ENCODE measurements at places on chromosomes 7 and 10.

- peak; percentile 16 for DNase-seq
Measured at GRCh38 chr7:70506434-70506833, 625.5 kb upstream of the GALNT17 start.

GRCh38 chr10:80275135-80275498 is 14.3 kb downstream of the MAT1A start:
- DNase-seq = no peak

DNA sequence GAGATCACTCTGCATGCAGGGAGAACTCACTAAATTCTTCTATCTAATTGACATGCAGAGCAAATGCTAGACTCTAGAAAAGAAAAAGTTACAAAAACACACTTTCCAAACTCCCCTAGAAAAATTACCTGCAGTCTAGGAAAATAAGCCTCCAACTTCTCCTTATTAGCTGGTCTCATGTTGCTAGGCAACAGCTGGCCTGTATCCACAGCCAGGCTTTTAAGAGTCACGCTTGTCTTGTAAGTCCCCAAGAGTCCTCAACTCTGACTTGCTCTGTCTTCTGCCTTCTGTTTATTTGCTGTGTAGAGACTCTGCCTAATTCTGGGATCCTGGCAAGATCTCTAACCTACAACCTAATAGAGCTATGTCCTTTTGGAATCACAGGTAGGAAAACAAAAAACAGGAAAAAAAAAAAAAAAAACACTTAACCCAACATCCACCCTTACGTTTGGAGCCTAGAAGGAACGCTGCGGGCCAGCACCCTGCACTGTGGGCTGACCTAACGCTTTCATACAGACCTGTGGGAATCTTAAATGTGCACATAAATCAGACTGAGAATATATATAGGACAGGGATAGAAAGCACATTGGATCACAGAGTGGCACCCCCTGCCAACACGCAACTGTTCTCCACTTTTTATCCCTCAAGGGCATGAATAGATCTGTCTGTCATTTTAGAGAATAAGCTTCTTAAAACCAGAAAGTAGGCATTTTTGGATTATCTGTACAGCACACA is 117.0 kb upstream of the PTPRZ1 start:
- DNase-seq = peak; percentile 27

DNA sequence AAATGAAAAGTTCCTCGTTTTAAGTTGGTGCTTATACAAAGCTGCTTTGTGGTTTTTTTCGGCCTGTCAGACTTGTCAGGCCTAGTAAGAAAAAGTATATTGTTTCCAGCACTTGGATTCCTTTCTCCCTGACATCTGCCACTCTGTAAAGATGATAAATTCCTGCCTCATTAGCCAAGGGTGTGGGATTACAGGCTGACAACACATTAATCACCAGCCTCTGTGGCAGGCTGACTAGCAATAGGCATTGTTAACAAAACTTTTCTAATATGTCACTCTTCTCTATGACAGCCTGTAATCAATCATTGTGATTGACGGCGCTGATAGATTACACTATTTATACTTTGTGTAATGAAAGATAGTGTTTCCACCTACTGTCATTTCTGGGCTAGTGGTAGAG is 682.5 kb downstream of the LRMDA start:
- no peak for DNase-seq

- no peak for DNase-seq
Measured at GRCh38 chr10:89921403-89921802, 220.0 kb downstream of the KIF20B start.

- no peak for DNase-seq
Measured at GRCh38 chr10:60293581-60294175, 96.0 kb downstream of the ANK3 start.

DNA sequence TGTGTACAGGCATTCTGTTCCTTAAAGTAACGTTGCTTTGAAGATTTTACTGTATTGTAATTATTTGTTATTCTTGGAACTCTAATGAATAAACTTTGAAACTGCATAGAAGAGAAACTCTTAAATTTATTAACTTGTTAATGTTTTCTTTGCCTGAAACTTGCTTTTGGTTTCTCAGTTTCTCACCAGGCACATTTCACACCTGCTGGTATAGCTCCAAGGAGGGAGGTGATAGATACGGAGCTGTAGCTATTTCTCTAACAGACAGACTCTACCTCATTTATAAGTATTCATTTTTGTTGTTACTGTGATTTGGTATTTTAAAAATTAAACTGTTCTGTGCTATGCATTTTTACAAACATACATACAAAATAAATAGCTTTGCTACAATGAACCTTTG is 32.7 kb downstream of the R3HCC1L start:
- DNase-seq = no peak

- no peak for DNase-seq
Measured at GRCh38 chr10:17100586-17100985, 29.0 kb downstream of the CUBN start.

DNA sequence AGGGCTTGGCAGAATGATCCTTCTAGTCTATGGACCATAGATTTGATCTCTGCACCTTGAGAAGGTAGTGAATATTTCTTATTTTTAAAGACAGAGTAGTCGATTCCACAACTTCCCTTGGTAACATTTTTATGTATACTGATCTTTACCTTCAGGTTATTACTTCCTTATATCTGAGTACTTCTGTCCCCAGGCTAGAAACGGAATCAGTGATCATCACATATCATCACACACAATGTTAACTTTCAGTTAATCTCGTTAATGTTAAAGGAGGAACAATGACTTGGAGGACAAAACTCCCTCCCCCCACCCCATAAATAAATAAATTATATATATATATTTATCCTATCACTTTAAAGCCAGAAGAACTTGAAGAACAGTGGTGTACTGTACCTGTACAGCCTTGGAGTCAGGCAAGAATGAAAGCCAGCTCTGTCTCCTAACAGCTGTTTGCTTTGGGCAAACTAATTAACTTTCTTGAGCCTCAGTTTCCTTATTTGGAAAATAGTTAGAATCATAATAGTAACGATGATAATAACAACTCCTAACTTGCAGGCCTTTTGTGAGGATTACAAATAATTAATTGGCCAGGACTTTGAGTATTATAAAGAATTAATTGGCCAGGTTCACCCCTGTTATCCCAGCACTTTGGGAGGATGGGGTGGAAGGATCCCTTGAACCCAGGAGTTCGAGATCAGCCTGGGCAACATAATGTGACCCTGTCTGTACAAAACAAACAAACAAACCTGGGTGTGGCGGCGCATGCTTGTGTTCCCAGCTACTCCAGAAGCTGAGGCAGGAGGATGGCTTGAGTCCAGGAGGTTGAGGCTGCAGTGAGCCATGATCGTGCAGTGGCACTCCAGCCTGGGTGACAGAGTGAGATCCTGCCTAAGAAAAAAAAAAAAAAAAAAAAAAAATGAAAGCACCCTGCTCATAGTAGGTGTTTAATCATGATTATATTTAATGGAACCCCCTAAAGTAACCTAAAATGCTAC is 63.5 kb downstream of the SAMD9 start:
- DNase-seq = no peak

- no peak for DNase-seq
Measured at GRCh38 chr10:116203661-116204060, 69.3 kb downstream of the GFRA1 start.

DNA sequence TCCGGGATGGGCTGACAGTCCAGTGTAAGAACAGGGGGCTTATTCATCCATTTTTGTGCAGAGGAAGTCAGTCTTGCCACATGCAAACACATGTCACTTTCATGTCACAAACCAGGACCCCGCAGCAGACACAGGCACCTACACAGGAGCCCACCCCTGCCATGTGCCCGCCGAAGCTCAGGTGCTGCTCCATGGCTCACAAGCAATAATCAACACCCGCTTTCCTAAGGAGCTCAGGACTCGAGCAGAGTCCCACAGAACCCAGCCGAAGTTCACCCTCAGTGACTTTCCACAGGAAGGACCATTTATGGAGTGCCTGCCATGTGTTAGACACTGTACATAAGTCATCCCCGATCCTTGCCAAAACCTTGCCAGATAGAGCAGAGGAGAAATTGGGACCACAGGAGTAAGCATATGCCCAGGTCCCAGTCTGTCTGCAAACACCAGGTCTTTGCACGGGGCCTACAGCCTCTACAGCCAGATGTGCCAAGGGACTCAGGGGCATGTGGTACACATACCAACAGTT is 99.4 kb downstream of the EBF3 start:
- DNase-seq = no peak

GRCh38 chr10:32347363-32348022 is 535 bp upstream of the EPC1 start:
- DNase-seq = peak; percentile 20

- DNase-seq = no peak
Measured at GRCh38 chr10:33510206-33510605, 175.7 kb upstream of the NRP1 start.

- DNase-seq = no peak
Measured at GRCh38 chr10:61905837-61906561, 4.5 kb downstream of the ARID5B start.

DNA sequence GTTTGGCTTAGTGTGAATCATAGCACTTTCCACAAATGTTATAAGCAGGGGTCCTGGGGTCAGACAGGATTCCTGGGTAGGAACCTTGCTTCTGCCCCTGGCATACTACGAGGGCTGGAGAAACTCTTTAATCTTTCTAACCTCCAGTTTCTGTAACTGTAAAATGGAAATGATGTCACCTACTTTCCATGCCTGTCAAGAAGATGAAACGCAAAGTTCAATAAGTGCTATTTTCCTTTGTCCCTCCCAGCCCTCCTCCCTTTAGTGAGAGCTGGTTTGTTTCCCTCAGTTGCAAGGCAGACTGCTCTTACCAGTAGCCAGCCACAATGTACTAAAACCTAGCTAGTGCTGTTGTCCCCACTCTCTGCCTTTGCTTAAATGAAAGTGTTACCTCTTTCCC is 117.1 kb upstream of the HPS1 start:
- DNase-seq = no peak

- no peak for DNase-seq
Measured at GRCh38 chr10:29692121-29692539, 57.4 kb upstream of the SVIL start.

DNA sequence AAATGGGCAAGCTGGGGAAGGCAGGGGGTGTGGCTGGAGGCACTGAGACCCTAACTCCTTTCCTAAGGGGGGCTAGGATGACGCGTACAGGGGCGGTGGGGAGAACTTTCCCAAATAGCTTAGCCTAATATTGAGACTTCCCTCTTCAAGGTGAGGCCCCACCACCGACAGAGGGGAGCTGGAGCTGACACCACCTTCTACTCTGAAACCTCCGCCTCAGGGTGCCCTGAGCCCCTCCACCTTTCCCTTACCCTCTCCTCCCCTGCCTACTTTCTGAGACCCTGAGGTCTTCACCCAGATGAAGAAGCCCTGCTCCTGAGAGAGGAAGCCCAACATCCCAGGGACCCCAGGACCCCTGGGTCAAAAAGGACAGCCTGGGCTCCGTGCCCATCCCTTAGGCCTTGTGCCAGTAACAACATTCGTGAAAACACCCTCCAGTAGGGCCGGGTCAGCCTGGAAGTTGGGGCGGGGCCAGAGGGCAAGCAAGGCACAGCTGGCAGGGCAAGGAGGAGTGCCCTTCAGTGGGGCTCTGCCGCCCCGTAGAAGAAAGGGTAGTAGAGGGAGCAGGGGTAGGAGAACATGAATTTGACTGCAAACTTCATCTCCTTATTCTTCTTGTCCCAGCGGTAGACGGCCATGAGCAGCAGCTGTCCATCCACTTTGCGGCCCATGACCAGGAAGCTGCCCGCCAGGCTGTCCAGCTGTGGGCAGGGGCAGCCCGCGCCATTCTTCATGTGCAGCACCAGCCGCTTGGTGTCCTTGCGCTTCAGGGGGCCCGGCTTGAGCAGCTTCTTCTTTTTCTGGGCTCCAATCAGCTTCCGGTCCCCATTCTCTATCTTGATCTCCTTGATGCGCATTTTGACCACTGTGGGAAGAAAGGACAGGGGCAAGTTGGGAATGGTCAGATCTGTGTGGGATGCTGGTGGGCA is 4.5 kb downstream of the SFRP5 start:
- no peak for DNase-seq

GRCh38 chr7:131826960-131827359 is 270.5 kb upstream of the PODXL start:
- peak; percentile 68 for DNase-seq

DNA sequence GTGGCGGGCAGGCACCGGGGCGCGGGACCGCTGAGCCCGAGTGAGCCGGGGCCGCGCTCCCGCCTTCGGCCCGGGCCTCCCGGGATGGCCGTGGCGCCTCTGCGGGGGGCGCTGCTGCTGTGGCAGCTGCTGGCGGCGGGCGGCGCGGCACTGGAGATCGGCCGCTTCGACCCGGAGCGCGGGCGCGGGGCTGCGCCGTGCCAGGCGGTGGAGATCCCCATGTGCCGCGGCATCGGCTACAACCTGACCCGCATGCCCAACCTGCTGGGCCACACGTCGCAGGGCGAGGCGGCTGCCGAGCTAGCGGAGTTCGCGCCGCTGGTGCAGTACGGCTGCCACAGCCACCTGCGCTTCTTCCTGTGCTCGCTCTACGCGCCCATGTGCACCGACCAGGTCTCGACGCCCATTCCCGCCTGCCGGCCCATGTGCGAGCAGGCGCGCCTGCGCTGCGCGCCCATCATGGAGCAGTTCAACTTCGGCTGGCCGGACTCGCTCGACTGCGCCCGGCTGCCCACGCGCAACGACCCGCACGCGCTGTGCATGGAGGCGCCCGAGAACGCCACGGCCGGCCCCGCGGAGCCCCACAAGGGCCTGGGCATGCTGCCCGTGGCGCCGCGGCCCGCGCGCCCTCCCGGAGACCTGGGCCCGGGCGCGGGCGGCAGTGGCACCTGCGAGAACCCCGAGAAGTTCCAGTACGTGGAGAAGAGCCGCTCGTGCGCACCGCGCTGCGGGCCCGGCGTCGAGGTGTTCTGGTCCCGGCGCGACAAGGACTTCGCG is 534 bp downstream of the FZD9 start:
- DNase-seq = no peak

- no peak for DNase-seq
Measured at GRCh38 chr10:48472501-48473069, 132.3 kb downstream of the ARHGAP22 start.

- no peak for DNase-seq
Measured at GRCh38 chr10:35448687-35449662, 112.7 kb downstream of the CCNY start.

GRCh38 chr7:44621034-44621749 is 14.8 kb downstream of the OGDH start:
- DNase-seq = no peak

- peak; percentile 78 for DNase-seq
Measured at GRCh38 chr7:94701555-94701973, 45.6 kb upstream of the SGCE start.

DNA sequence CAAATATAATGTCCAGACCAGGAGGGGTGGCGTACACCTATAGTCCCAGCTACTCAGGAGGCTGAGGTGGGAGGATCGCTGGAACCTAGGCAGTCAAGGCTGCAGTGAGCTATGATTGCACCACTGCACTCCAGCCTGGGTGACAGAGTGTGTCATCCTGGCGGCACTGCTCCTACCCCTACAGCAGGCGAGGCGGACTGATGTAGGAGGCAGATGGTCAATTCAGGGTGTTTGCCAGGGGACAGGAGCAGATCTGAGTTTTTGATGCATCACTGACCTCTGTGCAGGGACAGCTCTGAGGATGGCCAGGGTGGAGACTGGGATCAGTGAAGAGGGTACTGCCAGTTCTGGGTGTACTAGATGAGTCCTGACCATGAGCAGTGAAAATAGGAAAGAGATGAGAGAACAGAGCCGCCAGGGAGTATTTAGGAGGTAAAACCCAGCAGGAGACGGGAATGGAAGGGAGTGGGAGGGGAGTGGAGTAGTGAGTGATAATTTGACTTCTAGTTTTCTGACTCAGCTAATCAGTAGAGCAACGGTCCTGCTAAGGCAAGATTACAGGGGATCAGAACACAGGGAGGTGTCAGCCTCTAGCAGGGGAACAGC is 75.3 kb downstream of the HIP1 start:
- DNase-seq = no peak
